ENCODE measurements at places on chromosomes 5 and 9.

DNA sequence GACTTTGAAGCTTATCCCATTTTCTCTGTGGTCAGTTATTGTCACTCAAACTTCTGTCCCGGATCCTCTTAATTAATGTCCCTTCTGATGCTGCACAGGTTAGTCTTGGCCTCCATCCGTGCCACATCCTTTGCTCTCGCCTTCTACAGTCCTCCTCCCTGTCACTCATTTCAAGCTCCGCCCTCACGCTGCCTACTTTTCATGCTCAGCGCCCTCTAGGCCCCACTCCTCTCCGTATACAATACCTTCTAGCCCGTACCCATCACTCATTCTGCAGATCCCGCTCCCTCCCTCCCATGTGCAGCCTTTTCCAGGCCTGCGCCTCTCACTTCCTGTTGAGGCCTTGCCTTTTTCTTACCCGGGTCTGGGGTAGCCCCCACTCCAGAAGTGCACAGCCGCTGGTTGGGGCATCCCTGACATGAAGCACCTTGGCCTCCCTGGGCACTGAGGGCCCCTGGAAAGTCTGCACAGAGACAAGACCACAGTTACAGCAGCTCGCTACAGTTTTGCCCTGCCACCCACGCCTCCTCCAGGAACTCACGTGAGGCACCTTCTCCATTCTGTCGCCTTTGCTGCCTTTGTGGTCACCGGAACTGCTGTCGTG is 88.5 kb upstream of the SLC25A48 start:
- DNase-seq = no peak

GRCh38 chr9:120692901-120693699 is 21.2 kb downstream of the MEGF9 start:
- no peak for DNase-seq

- DNase-seq = no peak
Measured at GRCh38 chr9:68793605-68794343, 88.7 kb downstream of the PIP5K1B start.

- no peak for DNase-seq
Measured at GRCh38 chr9:21491756-21492155, 9.6 kb upstream of the IFNE start.

GRCh38 chr9:99005651-99006050 is 61.9 kb downstream of the COL15A1 start:
- no peak for DNase-seq

All from activated T-cell treated with anti-CD3 and anti-CD28 coated beads, Interleukin-2, amount 50 U/mL, for 72 hours (primary cell).